ENCODE measurements at places on chromosomes 16 and 17.

DNA sequence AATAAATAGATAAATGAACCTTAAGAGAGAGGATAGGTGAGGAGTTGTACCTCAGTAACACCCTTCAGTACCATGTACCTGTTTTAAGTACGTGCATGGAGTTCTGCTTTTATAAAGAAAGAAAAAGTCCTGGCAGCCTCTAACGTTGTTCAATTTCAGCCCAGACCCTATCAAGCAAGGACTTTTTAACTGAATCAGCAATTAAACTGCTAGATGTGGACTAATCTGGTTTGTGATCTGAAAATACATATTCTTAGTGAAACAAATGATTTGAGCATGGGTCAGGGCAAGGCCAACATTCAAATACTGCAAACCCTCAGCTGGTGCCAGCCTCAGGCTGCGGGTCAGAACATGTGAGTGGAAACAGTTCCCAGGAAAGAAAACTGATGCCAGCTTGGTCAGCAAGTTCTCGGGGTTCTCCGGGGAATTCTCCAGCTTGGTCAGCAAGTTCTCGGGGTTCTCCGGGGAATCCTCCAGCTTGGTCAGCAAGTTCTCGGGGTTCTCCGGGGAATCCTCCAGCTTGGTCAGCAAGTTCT lies 84.5 kb downstream of the MRM3 start:
- DNase-seq: no peak

DNA sequence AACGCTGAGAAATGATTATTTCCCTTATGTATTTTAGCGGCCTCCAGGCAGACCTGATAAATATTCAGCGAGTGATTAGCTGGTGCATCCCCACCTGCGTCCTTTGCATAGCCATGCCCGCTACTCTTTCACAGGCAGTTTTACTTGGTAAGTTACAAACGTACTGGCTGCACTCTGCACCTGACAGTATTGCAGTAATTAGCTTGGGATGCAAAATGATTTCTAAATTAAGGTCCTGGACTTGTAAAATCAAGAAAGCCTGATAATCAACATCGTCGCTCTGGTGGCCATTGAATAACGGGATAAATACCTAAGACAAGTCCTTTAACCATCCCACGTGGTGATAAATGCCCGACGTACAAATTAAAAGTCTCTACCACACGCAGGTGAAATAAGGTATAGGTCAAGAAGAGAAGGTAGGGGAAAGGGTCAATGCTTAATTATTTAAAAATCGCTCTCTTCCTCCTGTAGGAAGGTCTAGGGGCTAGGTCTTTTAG lies 998 bp upstream of the PRKCA start:
- no peak for DNase-seq

- no peak for DNase-seq
These were observed 2.0 kb upstream of the KRT38 start for GRCh38 chr17:41442739-41443138.

DNA sequence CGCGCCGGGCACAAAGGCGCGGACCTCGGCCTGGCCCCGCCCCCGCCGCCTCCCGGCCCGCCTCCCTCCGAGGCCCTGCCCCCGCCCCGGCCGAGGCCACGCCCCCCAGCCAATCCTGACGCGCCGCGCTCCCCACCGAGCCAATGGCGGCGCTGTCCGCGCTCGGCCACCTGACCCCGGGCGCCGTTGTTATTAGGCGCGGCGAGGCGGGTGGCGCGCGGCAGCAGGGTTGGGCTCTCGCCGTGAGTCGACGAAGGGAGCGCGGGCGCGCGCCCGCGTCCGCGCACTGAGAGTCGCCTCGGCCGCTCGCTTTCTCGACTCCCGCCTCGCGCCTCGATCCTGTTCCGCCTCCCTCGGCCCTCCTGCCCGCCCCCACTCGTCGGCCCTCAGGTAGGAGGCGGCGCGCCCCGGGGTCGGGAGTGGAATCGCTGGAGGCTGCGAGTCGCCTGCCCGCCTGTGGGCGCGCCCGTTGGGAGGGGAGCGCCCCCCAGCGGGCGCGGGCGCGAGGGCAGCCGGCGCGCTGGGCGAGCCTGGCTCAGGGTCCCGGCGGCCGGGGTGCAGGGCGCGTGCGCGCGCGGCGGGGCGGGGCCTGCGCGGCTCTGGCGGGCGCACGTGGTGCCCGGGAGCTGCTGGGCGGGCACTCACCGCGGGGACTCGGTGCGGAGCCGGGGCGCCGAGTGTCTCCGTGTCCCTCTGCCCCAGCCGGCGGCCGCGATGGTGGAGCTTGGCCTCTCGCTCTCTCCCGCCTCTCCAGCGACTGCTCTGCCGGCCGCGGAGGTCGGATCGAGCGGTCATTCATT lies 405 bp upstream of the CBLN1 start:
- no peak for DNase-seq

DNA sequence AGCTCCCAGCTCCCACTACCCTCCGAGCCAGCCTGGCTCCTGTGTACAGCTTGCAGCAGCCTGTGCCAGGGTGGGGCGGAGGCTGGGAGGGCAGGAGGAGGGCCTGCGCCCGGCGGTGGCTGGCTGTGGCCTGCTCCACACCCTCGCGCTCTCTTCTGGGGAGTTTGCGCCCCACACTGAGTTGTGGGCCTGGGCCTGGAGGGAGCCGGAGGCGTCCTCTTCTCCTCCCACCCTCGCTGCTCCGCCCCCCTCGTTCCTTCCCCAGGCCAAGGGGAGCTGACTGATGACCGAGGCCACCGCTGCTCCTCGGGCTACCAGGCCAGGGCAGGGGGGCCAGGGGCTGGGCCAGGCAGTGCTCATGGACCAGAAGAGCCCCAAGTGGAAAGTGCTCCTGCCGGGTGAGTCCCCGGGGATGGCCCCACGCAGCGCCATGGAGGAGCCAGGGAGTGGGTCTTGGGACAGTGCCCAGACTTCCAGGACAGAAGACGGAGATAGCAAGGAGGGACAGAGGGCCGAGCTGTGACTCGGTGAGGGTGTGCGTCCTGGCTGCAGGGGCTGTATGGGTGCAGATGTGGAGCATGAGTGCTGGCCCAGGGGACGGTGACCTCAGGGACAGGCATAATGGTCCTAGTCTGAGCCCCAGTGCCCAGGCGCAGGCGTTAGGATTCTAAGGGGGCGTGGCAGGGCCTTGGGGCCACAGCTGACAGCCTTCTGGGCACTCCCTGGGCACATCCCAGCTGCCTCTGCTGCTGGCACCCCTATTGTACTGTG lies 242.1 kb upstream of the GSE1 start:
- no peak for DNase-seq

GRCh38 chr17:43477832-43478634 lies 5.7 kb upstream of the DHX8 start:
- DNase-seq: no peak

GRCh38 chr17:65261682-65262636 lies 124.8 kb downstream of the RGS9 start:
- no peak for DNase-seq

- DNase-seq: no peak
These were observed 21.2 kb downstream of the USP36 start for GRCh38 chr17:78819402-78819801.

DNA sequence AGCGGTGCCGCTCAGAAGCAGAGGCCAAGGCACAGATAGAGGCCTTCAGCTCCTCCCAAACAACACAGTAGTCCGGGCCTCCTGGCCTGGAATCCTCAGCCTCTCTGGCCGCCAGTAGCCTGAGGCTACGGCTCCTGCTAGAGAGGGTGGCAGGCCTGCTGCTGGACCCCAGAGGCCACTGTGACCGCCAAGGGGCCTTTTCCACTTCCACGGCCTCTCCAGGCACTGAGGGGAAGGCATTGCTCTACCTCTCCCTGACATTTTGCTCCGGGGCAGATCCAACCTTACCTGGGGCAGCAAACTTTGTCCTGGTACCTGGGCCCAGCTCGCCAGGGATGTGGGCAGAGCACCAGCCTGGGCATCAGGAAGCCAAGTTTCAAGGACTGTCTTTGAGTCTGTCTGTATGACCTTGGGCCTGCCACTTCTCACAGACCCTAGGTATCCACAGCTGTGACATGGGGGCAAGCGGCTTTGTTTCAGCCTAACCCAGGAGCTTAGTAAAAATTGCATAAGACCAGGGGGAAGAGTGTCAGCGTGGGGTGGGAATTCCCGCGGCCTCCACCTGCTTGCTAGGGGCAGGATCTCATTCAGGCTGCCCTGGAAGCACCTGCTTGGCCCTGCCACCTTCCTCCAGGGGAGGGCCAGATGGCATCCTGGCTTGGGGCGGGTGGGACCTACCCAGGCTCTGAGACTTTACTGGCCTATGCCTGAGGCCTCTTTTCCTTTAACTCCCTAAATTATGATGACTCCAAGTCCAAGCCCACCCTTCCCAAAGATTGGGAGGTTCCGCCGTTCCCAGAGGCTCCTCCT lies 33.2 kb downstream of the ADGRG5 start:
- no peak for DNase-seq

GRCh38 chr16:74759564-74759963 lies 15.1 kb downstream of the FA2H start:
- no peak for DNase-seq

- peak; percentile 81 for DNase-seq
These were observed at the start of the genes GTF3C1 and KATNIP for GRCh38 chr16:27549746-27550581. GTF3C1 (minus strand) TSS chr16:27549913; CDS start chr16:27549890, 23 bp downstream. KATNIP (plus strand) TSS chr16:27550144; CDS start chr16:27550171, 27 bp downstream.

GRCh38 chr17:76747716-76748363 lies 9.9 kb downstream of the MFSD11 start:
- no peak for DNase-seq

DNA sequence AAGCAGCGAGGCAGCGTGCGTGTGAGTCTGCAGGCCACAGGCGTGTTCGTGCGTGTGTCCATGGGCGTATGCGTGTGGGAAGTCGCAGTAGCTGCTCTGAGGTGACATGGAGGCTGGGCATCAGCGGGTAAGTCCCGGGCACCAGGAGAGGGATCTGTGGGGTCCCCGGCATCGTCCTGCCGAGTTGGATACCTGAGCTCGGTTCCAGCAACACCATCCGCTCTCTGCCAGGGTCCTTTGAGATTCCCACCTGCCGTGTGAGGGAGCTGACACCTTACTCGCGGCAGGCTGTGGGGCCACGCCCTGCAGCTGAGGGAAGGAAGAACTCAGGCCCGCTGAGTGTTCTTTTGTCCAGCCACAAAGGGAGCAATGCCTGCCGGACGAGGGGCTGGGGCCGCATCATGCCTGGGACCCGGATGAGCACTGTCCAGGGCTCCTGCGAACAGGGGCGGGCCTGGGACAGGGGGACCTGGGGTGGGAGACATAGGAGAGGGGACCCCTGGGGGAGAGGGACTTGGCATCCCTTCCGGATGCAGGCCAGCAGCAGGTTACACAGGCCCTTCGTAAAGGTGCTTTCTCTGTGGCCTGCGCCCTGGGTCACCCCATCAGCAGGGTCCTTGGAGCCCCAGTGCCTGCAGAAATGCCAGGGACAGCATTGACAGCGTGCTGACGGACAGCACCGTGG lies 5.0 kb upstream of the SNAI3 start:
- DNase-seq: no peak

- no peak for DNase-seq
These were observed at the start of gene CTF1 for GRCh38 chr16:30896261-30896888. CTF1 (plus strand) TSS chr16:30896614; CDS start chr16:30896644, 30 bp downstream.

- no peak for DNase-seq
These were observed 27.2 kb upstream of the STAC2 start for GRCh38 chr17:39252788-39253460.

GRCh38 chr17:66397486-66397885 lies 95.1 kb downstream of the PRKCA start:
- DNase-seq: no peak

DNA sequence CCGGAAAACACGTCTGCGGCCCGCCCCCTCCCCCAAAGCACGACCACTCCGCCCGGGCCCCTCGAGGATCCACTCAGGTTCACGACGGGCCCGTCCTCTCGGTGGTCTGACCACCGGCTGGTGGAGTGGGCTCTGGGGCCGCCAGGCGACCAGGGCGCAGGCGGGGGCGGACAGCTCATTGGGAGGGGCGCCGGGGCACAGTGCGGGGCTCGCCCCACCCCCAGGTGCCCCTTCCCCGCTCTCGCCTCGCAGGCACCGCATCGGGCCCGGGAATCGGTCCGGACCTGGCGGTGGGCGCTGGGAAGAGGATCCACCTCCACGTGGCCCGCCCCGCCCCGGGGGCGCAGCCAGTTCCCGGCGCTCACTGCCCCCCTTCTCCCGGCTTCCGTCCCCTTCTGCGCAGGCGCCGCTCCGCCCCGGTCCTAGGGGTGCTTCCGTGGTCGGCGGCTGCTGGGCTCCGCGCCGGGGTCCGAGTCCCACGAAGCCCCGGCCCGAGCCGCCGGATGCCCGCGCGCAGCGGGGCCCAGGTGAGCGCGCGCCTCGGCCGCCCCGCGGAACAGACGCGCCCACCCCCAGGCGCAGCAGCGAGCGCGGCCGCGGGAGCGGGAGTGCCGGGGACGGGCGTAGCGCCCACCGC lies at the start of gene MPG:
Gene MPG (plus strand): TSS at position 419 of the 637 bp plus-strand sequence. CDS start 85 bp downstream, at position 504.
- no peak for DNase-seq

GRCh38 chr17:2704890-2705248 lies 6.7 kb downstream of the CLUH start:
- no peak for DNase-seq

GRCh38 chr17:21186399-21187187 lies 27.4 kb downstream of the TMEM11 start:
- no peak for DNase-seq

DNA sequence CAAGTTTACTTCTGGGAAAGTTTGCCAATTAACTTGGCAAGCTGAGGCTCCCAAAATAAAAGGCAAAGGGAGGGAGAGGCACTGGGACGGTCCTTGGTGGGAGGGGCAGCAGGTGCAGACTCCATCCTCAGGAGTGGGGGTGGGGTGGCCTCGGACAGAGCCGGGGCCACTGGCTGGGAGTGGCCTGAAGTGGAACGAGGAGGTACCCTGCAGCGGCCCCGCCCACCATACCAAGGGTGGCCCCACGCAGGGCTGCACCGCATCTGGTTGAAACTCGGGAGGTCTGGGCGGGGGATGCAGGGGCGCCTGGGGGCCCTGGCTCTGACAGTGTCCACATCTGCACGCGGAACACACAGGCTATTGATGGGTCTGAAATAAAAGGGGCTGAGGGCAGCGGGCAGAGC lies 42.4 kb upstream of the SLC38A10 start:
- no peak for DNase-seq

- DNase-seq: peak; percentile 16
These were observed 5.5 kb downstream of the USP32 start for GRCh38 chr17:60386147-60387058.

DNA sequence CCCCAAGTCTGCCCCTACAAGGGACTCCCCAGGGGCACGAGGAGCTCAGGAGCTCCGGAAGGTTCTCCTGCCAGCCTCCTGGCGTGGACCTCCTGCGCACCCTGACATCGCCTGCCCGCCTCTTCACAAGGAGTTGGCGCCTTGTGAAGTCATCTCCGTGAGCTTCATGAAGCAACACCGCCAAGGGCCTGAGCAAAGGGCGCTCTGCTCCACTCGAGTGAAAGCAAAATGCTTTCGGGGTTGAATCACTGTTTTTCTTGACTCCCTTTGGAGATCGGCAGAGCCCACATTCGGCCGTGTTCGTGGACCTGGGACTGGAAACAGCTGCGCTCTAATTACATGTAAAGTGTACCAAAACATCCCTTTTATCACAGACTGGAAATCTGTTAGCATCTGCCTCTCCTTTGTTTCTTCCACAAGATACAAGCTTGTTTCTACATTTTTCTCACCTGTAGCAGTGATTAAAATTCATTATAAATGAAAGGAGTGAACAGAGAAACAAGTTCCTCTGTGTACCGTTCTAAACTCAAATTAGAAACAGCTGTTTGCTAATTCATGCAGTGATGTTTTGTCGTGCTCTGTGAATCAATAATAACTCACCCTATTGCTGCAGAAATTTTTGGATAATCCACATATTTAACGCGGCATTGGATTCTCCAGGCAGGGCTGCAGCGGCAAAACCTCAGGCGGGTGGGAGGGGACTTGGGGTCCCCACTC lies 203.3 kb downstream of the ZNF423 start:
- no peak for DNase-seq

Data from Kasumi-1 (cell line).